Activated T-helper 2 cell treated with anti-CD3 and anti-CD28 coated beads, Interferon-gamma antibody, Interleukin-2, Interleukin-4, amounts not matched to agents 10 μg/mL and 5 μg/mL and 100 μg/mL, durations not matched to agents 14 hours and 24 hours and 36 hours (primary cell): ENCODE measurements at places on chromosomes 3 and 15. TPM values are rescaled to one million over a fixed set of nuclear protein-coding genes. Genes with fewer than 3 reads are reported as not detected.

- H3K4me1 ChIP-seq, result no peaks in the 10 kb centered on the region
- H3K27ac ChIP-seq, result no peak overlapping the region
- no peak overlapping the region for H3K4me3 ChIP-seq
Observed at GRCh38 chr3:155302891-155303290, 9.4 kb upstream of the STRIT1 start.

- no peak for DNase-seq
- H3K4me3 ChIP-seq, result no peak overlapping the region
- peaks cover 32% of the 10 kb centered on the region for H3K36me3 ChIP-seq
- H3K27me3 ChIP-seq, result no peaks in the 10 kb centered on the region
- no peak overlapping the region for H3K27ac ChIP-seq
Observed at GRCh38 chr3:120780977-120781376, 38.4 kb downstream of the GTF2E1 start.

- no peaks in the 10 kb centered on the region for H3K27me3 ChIP-seq
- H3K27ac ChIP-seq, result no peak overlapping the region
- no peak overlapping the region for H3K4me3 ChIP-seq
- no peaks in the 10 kb centered on the region for H3K36me3 ChIP-seq
- H3K4me1 ChIP-seq, result no peaks in the 10 kb centered on the region
Observed at GRCh38 chr3:36409862-36410261, 29.6 kb downstream of the STAC start.

Gene LMAN1L
- 0.32 TPM in 1 of 2 replicates, not detected in the other for total RNA-seq

GRCh38 chr3:59153648-59154047 is 103.8 kb upstream of the CFAP20DC start:
- DNase-seq, result no peak
- H3K4me1 ChIP-seq, result no peaks in the 10 kb centered on the region
- H3K4me3 ChIP-seq, result no peak overlapping the region
- H3K36me3 ChIP-seq, result no peaks in the 10 kb centered on the region
- H3K27ac ChIP-seq, result no peak overlapping the region
